GM23338 (cell line): ENCODE measurements at places on chromosomes 4 and X.

GRCh38 chr4:98908703-98909262 lies 20.1 kb downstream of the EIF4E start:
- no peaks in the 10 kb centered on the region for H3K27me3 ChIP-seq
- H3K36me3 ChIP-seq, result no peaks in the 10 kb centered on the region
- no peak overlapping the region for H3K4me3 ChIP-seq
- no peak for DNase-seq
- H3K4me1 ChIP-seq, result peaks cover 45% of the 10 kb centered on the region

DNA sequence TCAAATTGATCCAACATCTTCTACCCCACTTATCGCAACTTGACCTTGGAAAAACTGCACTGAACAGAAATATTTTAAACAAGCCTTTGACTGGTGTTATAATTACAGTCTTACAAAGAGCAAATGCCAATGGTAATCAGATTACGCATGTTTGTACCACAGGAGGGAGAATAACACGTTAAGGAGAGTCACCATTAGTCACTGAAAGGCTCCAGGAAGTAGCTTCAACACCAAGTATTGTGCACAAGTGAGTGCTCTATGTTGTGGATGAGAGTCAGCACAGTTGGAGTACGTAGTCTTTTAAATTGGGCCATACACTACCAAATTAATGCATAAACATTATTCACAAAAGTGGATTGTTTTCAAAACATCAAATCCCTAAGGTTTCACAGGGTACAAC lies 1081.5 kb upstream of the TENM3 start:
- DNase-seq, result no peak
- no peak overlapping the region for H3K27ac ChIP-seq
- no peaks in the 10 kb centered on the region for H3K36me3 ChIP-seq
- peaks cover 26% of the 10 kb centered on the region for H3K27me3 ChIP-seq

DNA sequence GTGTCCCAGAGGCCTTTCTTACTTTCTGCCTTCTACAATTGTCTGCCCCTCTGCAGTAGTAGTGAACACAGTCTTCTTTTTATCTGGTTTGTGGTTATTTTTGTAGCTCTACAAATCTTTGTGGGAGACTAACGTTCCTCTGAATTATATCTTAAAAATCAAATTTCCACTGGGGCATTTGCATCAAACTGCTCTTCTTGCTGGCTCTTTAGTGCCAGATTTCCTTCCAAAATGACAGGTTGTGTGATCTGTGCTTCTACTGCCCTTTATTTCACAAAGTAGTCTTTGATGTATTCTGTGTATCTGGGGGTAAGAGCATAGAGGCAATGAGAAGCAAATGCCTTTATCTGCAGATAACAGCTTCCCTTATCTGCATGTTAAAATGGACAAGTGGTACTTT lies 34.5 kb downstream of the TSPAN7 start:
- H3K36me3 ChIP-seq, result no peaks in the 10 kb centered on the region
- no peaks in the 10 kb centered on the region for H3K27me3 ChIP-seq
- no peak overlapping the region for H3K27ac ChIP-seq
- no peak overlapping the region for H3K4me3 ChIP-seq

- H3K27ac ChIP-seq, result peak overlapping the region; percentile 53; the same call in 1 of the 2 replicates
- peaks cover 85% of the 10 kb centered on the region for H3K4me1 ChIP-seq
- no peaks in the 10 kb centered on the region for H3K36me3 ChIP-seq
- no peak overlapping the region for H3K4me3 ChIP-seq
- no peaks in the 10 kb centered on the region for H3K27me3 ChIP-seq
Measured at GRCh38 chr4:183111452-183111885, 12.4 kb downstream of the WWC2 start.

GRCh38 chr4:113982181-113982580 lies 2.7 kb upstream of the ARSJ start:
- peaks cover 13% of the 10 kb centered on the region for H3K4me1 ChIP-seq
- H3K27ac ChIP-seq, result no peak overlapping the region
- H3K36me3 ChIP-seq, result no peaks in the 10 kb centered on the region
- no peak for DNase-seq
- no peak overlapping the region for H3K4me3 ChIP-seq

GRCh38 chrX:150870029-150870428 lies 28.4 kb downstream of the CD99L2 start:
- no peaks in the 10 kb centered on the region for H3K27me3 ChIP-seq
- no peak for DNase-seq
- H3K4me3 ChIP-seq, result no peak overlapping the region
- H3K27ac ChIP-seq, result no peak overlapping the region

GRCh38 chr4:126800575-126801141 lies 832.1 kb upstream of the INTU start:
- no peak overlapping the region for H3K4me3 ChIP-seq
- H3K4me1 ChIP-seq, result peaks cover 13% of the 10 kb centered on the region
- DNase-seq, result no peak
- H3K36me3 ChIP-seq, result no peaks in the 10 kb centered on the region

DNA sequence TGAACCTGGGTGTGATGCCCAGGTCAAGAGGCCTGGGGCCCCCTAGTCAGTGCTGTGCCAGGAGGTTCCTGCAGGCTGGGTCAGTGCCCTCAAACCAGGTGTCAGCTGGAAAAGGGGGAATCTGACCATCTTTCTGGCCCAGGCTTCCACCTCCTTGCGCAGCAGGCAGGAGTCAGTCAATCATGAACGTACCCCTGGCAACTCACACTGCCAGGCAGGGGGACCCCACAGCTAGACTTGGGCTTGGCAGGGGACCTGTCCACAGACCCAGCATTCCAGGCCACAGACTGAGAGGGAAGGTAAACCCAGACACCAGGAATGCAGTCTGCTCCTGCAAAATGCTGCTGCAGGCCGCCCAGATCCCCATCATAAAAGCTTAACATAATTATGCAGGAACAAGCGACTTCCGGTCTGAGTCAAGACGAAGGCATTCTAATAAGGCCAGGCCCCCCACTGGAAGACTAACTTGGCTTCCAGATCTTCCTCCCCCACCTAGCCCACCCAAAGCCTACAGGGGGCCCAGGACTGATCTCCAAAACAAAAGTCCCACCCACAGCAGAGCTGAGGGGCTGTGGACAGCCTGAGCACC lies 156.3 kb downstream of the BCOR start:
- no peak overlapping the region for H3K27ac ChIP-seq
- no peak for DNase-seq
- no peak overlapping the region for H3K4me3 ChIP-seq
- no peaks in the 10 kb centered on the region for H3K4me1 ChIP-seq
- no peaks in the 10 kb centered on the region for H3K36me3 ChIP-seq

DNA sequence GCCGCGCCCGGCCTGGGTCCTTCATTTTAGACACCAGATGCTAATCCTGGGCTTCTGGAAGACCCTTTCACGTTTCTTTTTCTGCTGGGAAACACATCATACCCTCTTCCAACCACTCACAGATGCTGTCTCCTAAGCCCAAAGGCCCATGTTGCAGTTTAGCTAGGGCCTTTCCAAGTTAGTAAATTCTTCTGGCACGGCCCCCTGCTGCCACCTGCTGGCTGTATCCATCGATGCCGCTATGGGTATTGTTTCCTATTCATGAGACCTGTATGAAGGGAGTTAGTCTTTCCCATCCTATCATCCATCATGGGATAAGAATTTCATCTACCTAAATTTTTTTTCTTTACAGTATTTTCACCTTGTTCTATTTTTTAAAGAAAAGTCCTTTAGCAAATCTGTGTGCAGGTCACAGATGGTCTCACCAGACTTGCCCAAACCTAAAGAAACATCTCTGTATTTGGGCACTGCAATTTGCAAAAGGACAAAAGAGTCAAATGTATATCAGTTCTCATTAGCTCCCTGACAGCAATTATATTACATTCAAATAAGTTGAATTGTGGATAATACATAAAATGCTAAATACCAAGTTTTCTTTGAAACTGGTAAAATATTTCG lies 37.8 kb upstream of the SLC9A7 start:
- H3K4me3 ChIP-seq, result no peak overlapping the region
- peaks cover 6% of the 10 kb centered on the region; the same call in 1 of the 2 replicates for H3K4me1 ChIP-seq
- no peaks in the 10 kb centered on the region for H3K27me3 ChIP-seq
- H3K36me3 ChIP-seq, result no peaks in the 10 kb centered on the region

- H3K4me1 ChIP-seq, result no peaks in the 10 kb centered on the region
- H3K27me3 ChIP-seq, result no peaks in the 10 kb centered on the region
- no peak for DNase-seq
- H3K4me3 ChIP-seq, result no peak overlapping the region
- H3K36me3 ChIP-seq, result no peaks in the 10 kb centered on the region; the same call in 1 of the 2 replicates
Measured at GRCh38 chr4:141511055-141511454, 125.3 kb upstream of the IL15 start.

GRCh38 chrX:15789979-15790768 lies at the start of gene ZRSR2:
Gene ZRSR2, plus strand, starts transcription at chrX:15790484. Its CDS starts 12 bp downstream, at chrX:15790496.
- peak within 1 kb of the TSS; percentile 72 for H3K4me3 ChIP-seq
- DNase-seq, result peak; percentile 81
- H3K4me1 ChIP-seq, result no peaks in the 10 kb centered on the region
- H3K27me3 ChIP-seq, result no peaks in the 10 kb centered on the region
- no peaks in the 10 kb centered on the region for H3K36me3 ChIP-seq

DNA sequence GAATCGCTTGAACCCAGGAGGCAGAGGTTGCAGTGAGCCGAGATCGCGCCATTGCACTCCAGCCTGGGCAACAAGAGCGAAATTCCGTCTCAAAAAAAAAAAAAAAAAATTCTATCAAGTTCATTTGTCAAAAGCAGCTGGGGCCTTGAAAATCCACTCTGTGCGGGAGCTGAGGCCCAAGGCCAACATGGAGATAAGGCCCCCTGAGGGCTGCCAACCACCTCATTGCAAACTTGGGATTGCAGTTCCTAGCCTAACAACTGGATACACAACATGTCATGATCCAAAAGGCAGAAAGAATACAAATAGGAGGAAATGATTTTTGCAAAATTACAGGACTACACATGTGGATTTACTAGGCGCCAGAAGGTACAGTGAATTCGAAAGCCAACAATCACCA lies 22.5 kb upstream of the PRDX4 start:
- no peaks in the 10 kb centered on the region for H3K27me3 ChIP-seq
- no peak overlapping the region for H3K4me3 ChIP-seq
- no peak for DNase-seq
- no peak overlapping the region for H3K27ac ChIP-seq
- no peaks in the 10 kb centered on the region for H3K4me1 ChIP-seq

GRCh38 chr4:137543198-137543597 lies 10.9 kb upstream of the PCDH18 start:
- no peaks in the 10 kb centered on the region for H3K36me3 ChIP-seq
- H3K4me1 ChIP-seq, result peaks cover 60% of the 10 kb centered on the region
- H3K4me3 ChIP-seq, result no peak overlapping the region
- peak overlapping the region; percentile 84 for H3K27ac ChIP-seq
- DNase-seq, result peak; percentile 87
- no peaks in the 10 kb centered on the region for H3K27me3 ChIP-seq

GRCh38 chrX:39396358-39396995 lies 595.2 kb downstream of the MID1IP1 start:
- no peaks in the 10 kb centered on the region for H3K4me1 ChIP-seq
- no peak overlapping the region for H3K4me3 ChIP-seq
- H3K36me3 ChIP-seq, result no peaks in the 10 kb centered on the region
- no peak for DNase-seq
- no peaks in the 10 kb centered on the region for H3K27me3 ChIP-seq
- no peak overlapping the region for H3K27ac ChIP-seq

GRCh38 chr4:36414248-36414647 lies 132.8 kb downstream of the DTHD1 start:
- H3K4me1 ChIP-seq, result no peaks in the 10 kb centered on the region
- no peaks in the 10 kb centered on the region for H3K36me3 ChIP-seq
- DNase-seq, result peak; percentile 25
- H3K27me3 ChIP-seq, result no peaks in the 10 kb centered on the region
- no peak overlapping the region for H3K4me3 ChIP-seq
- no peak overlapping the region for H3K27ac ChIP-seq

DNA sequence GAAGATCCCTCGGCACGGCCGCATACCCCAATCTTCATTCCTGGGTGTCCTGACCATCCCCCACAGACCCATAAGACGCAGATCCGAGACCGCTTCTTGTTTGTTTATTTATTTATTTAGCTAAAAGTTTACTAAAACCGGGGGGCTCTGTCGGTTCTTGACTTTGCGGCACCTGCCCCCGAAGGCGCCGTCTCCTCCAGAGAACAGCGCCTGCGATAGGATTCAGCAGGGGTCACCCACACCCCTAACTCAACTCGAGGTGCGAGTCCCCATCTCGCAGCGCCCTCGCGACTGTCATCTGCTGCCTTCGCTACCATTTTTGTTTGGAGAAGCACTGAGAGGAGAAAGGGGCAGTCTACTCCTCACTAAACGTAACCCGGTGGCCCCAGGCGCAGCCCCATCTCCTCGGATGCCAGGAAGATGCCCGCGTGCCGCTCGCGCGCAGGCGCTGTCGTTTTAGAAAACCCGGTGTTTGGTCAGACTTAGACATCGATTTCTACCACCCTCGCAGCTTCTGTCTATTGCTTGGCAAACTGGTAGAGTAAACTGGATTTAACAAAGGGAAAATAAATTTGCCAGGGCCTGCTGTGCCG lies 18.9 kb upstream of the GPR101 start:
- DNase-seq, result peak; percentile 15
- H3K36me3 ChIP-seq, result no peaks in the 10 kb centered on the region
- H3K27ac ChIP-seq, result no peak overlapping the region
- peak overlapping the region; percentile 61 for H3K4me3 ChIP-seq

- H3K27ac ChIP-seq, result no peak overlapping the region
- H3K4me1 ChIP-seq, result no peaks in the 10 kb centered on the region
- no peaks in the 10 kb centered on the region for H3K27me3 ChIP-seq
- no peak overlapping the region for H3K4me3 ChIP-seq
Measured at GRCh38 chr4:535181-535923, 36.3 kb downstream of the PIGG start.

- H3K27me3 ChIP-seq, result no peaks in the 10 kb centered on the region
- peak; percentile 76 for DNase-seq
- no peaks in the 10 kb centered on the region for H3K36me3 ChIP-seq
Measured at GRCh38 chrX:70033348-70034051, 16.2 kb downstream of the AWAT2 start.

DNA sequence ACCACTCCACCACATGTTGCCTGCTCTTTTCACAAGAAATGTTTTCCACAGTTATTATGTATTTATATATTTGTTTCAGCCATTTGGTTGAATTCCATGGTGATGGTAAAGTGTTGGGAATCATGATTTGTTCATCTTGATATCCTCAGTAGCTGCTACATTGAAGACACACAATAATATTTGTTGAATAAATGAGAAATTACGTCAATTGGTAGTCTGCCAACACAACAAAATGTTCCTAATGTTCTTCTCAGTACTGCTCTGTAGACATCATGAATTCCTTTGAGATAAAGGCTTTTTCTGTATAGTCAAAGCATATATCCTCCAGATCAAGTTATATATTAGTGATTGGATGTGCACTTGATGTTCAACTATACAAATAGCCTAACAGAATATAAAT lies 29.5 kb downstream of the CXXC4 start:
- H3K4me3 ChIP-seq, result no peak overlapping the region
- no peaks in the 10 kb centered on the region for H3K36me3 ChIP-seq
- H3K4me1 ChIP-seq, result no peaks in the 10 kb centered on the region
- no peak for DNase-seq

- H3K36me3 ChIP-seq, result no peaks in the 10 kb centered on the region; the same call in 1 of the 2 replicates
- H3K4me1 ChIP-seq, result peaks cover 18% of the 10 kb centered on the region
Measured at GRCh38 chr4:152843481-152844090, 63.8 kb downstream of the ARFIP1 start.
